IPS DF 19.7 (cell line): ENCODE measurements at places on chromosomes 2 and 18.

- no peak for DNase-seq
Measured at GRCh38 chr18:54134053-54134452, 90.4 kb downstream of the MBD2 start.

- DNase-seq = no peak
Measured at GRCh38 chr18:37419315-37419714, 146.3 kb downstream of the CELF4 start.

- no peak for DNase-seq
Measured at GRCh38 chr18:22674272-22674671, 256.6 kb upstream of the CTAGE1 start.

- DNase-seq = no peak
Measured at GRCh38 chr2:226963528-226963927, 127.7 kb downstream of the RHBDD1 start.

GRCh38 chr2:71923887-71924533 is 223.7 kb downstream of the CYP26B1 start:
- DNase-seq = peak; percentile 76

GRCh38 chr18:26667046-26667445 is 118.7 kb upstream of the KCTD1 start:
- no peak for DNase-seq

DNA sequence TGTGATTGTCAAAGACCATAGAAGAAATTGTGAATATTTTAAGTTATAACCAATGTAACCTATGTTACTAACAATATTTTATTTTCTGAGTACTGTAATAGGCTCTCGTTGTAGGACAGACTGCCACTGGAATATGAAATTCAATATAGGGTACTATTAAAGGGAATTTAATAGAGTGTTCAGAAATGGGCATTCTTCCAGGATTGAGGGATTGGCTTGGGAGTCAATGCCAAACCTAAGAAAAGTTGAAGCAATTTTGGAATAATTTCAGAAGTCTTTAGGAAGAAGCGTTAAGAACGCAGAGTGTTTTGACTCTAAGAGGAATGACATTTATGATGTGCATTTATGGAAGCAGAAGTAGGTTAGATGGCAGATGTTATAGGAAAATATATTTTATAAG is 79.0 kb downstream of the ACVR2A start:
- no peak for DNase-seq

DNA sequence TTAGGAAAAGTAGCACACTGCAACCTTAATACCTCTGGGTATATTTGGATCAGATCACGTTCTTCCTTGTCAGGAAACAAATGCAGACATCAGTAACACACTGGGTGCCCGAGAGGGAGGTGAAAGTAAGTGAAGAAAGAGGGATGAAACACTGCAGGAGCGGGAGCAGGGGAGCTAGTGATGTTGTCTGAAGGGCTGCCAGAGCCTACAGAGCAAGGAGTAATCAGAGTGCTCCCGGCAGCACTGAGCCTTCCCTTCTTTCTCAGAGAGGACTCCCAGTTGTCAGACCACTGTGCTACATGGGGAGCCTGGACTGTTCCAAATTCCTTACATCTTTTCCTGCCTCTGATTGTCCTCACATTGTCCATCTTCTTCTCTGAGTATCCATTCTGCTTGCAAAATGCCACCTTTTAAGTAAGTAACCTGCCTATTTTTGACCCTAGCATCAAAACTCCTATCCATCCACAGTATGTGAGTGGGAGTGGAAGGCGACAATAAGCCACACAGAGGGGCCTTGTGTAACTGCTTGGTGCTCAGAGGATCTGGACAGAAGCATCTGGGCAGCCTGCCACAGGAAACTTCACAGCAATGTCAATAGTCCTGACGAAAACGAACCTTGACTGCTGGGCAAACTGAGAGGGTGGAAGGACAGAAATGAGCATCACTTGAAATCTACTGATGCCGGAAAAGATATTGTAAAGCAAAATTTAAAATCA is 10.8 kb upstream of the NAB1 start:
- no peak for DNase-seq

- DNase-seq = no peak
Measured at GRCh38 chr2:45888167-45888566, 236.7 kb downstream of the PRKCE start.

GRCh38 chr2:135874777-135875365 is 1.4 kb downstream of the MCM6 start:
- no peak for DNase-seq

DNA sequence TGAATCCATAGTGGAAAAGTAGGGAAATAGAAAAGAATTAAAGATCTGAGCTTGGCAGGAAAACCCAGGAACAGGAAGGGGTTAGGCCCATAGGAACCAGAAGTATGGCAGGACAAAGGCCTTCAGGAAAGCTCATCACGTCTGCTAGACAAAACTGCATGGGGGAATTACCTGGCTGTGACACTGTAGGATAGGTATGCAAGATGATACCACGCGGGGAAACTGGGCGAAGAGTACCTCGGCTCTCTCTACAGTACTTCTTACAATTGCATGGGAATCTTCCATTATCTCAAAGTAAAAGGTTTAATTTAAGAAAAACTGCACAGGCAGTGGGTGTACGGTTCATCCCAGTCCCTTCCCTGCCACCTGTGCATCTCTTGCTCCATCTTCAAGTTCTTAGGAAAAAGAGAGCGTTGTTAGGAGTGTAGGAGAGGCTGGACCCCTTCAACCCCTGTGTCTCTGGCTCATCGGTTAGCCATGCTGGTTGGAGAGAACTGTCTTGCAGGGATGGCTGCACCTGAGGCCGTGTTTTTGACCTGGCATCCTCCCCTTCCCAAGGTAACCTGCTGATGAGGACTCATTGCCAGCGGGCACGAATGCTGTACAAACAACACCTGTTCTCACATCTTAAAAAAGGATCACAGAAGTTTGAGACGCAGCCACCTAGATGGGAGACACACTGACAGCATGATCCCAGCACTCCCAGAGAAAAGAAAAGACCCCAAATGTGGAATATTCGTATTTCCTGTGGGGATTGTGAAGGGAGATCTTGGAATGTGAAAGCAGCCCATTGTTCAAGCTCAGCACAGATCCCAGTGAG is 120.5 kb upstream of the COPS8 start:
- no peak for DNase-seq

GRCh38 chr2:127196998-127197397 is 23.1 kb downstream of the CYP27C1 start:
- no peak for DNase-seq

GRCh38 chr2:47260971-47261370 is 105.9 kb upstream of the STPG4 start:
- DNase-seq = no peak

GRCh38 chr2:205975082-205975949 is 110.7 kb downstream of the INO80D start:
- no peak for DNase-seq

- no peak for DNase-seq
Measured at GRCh38 chr18:59954755-59955156, 55.0 kb downstream of the PMAIP1 start.

DNA sequence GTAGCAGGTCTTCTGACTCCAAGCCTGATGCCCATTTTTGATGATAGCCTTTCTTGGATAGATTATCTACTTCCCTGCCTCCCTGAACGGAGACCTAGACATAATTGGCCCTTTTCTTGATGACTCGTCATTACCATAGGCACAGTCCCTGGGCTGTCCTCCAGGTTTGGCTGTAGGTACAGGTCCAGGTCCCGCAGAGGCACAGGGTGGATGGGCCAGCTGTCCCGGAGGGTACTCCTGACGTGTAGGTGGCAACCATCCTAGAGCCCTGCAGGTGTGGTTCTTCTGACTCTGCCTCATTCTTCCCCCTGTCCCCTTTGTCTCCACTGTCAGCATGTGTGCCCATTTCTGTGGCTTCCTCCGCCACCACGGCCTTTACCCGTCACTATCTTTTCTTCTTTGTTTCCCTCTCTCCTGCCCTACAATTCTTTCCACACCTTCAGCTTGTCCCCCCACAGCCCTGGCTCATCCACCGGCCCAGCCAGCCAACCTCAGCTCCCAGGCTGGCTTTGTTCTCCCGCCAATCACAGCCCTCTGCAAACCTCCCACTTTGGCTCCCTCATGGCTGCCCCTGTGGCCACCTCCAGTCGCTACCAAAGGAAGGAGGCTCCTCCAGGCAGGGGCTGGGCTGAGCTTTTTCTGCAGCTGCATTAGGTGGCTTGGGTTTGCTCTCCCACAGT is 102.8 kb downstream of the SMAD7 start:
- DNase-seq = no peak

- no peak for DNase-seq
Measured at GRCh38 chr2:19580264-19580663, 221.8 kb upstream of the OSR1 start.

DNA sequence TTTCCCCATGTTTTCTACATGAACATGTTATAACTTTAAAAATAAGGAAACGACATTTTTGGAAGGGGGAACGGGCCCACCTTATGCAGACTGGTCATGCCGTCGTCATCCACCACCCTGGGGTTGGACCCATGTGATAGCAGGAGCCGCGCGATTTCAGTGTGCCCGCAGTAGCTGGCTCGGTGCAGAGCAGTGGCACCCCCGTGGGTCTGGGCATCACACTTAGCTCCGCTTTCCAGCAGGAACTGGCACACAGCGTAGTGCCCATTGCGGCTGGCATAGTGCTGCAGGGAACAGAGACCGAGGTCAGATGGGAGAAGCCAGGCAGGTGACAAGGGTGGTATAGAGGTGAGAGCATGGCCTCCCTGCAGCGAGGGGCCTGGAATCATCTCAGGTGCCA is 4.5 kb downstream of the ANKRD39 start:
- no peak for DNase-seq

- no peak for DNase-seq
Measured at GRCh38 chr2:72581560-72582181, 244.2 kb downstream of the EXOC6B start.

GRCh38 chr2:66895206-66895605 is 460.3 kb downstream of the MEIS1 start:
- no peak for DNase-seq

DNA sequence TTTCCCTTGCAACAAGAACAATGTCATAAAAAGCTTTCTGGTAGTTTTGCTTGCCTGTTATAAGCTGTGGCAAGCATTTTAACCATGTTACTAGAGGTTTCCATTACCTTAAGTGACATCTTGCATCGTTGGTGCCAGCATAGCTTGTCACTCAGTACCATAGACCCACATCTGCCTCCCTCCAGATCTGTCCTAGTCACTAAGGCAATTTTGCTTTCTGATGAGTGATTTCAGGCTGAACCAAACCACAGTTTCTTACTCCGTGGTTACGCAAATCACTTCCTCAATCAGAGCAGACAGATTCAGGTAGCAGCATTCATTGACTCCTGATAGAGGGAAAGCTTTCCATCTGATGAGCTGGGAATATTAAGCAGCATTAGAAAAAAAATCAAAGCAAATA is 1057.5 kb upstream of the FAM98A start:
- DNase-seq = no peak

GRCh38 chr2:71558300-71559051 is 105.1 kb downstream of the DYSF start:
- DNase-seq = no peak

DNA sequence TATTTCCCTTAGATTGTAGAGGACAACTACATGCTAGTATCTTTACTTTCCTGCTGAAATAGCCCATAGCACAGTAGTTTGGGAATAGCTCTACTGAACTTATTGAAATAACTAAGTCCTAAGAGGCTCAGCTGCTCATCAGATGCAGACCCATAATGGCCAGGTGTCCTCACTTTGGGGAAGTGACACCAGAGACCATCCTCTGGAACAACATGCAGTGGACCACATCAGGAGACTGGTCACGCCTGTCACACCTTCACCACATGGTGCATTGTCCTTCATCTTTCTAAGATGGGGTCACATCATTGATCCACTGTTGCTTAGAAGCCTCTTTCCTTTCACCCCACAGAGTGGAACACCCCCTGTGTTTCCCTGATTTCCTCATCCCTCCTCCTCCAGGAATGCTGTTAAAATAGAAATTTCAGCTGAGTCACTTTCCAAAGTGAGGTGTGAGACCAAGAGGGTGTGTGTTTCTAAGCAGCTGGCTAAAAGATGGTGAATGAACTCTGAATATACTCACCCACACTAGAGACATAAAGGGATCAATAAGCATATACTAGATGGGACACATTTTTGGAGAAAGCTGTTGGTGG is 215.2 kb upstream of the LRRTM1 start:
- DNase-seq = no peak

DNA sequence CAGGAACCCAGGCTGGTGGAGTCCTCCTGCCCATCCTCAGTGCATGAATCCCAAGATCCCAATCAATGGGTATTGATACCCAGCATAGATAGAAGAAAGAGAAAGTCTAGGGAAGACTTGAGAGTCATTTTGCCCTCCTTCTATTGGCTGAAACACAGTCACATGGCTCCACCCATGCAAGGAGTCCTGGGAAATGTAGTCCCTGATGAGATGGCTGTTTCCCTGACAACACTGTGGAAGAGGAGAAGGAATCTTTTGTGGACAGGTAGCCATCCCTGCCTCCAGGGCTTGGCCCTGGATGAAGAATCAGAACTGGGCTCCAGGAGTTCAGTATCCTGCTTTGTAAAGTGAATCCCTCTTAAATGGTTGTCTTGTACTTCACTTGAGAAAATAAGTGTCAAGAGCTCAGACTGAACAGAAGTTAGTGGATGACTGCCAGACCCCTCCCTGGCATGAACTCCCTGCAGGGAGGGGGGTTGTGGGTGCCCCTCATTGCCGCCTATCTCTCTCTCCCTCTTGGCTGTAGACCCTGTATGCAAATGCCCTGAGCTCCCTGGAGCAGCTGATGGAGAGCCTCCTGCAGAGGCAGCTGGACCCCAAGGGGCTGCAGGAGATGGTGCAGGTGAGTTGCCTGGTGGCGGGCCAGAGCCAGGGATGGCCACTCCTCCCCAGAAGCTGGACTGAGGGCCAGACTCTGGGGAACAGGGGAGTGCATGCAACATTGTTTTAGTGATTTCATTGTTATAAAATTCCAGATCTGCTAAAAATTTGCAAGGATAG is 36.1 kb downstream of the MROH2A start:
- DNase-seq = no peak

DNA sequence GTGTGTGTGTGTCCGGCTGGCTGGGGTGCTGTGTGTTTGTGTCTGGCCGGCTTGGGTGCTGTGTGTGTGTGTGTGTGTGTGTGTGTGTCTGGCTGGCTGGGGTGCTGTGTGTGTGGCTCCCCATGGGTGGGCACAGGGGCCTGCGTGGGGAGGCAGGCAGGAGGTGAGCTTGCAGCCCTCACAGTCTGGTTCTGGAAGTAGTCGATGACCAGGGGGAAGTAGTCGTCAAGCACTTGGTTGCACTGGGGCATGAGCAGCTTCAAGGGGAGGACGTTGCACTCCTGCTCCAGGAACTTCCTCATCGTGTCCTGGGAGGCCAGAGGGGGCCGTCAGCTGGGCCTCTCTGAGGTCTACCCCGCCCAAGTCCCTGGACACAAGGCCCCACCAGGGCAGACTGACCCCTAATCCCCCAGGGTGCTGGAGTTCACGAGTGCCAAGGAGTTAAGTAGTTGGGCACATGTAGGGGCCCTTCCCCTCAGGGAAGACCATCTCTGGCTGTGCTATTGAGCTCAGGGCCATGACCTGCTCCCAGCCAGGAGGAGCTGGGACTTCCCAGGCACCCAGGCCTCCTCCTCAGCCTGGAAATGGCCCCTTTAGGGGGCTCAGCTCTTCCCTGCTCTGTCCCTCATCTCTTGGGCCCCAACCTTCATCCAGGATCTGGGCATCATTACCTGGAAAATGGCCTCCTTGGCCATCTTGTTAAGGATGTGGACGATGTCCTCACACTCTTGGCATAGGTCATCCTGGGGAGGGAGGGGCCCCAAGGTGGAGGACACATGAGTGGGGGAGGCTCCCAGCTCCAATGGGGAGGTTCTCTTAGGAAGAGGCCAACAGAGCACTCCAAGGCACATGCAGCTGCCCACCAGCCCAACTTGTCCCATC is 1.3 kb downstream of the SFTPB start:
- DNase-seq = no peak

GRCh38 chr2:133844214-133844892 is 276.1 kb upstream of the NCKAP5 start:
- DNase-seq = peak; percentile 60
